ENCODE measurements at places on chromosomes 4 and X.

- no peak for DNase-seq
These were observed 236.1 kb downstream of the SPRY1 start for GRCh38 chr4:123632693-123633030.

DNA sequence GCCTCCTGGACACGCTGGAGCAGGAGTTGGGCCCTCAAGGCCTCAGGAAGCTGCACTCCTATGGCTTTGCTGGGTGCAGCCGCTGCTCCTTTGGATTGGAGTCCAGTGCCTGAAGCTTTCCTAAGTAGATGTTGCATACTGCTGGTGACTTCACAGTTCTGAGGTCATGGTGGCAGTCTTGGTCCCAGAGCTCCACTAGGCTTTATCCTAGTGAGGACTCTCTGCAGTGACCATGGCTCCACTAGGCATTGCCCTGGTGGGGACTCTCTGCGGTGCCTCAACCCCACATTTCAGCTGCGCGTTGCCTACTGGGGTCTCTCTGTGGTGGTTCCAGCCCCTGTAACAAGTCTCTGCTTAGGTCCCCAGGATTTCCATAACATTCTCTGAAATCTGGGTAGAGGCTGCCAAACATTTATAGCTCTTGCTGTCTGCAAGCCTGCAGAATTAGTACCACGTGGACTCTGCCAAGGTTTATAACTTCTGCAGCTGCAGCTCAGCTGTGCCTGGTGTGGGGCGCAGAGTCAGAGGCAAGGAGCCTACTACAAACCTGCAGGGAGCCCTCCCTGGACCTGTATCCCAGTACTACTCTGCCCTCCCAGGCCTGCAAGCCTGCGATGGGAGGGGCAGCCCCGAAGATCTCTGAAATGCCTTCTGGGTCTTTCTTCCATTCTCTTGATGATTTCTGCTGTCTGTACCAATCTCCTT lies 46.0 kb upstream of the NFKB1 start:
- no peak for DNase-seq

GRCh38 chr4:162847945-162848549 lies 318.6 kb downstream of the NAF1 start:
- DNase-seq = no peak

DNA sequence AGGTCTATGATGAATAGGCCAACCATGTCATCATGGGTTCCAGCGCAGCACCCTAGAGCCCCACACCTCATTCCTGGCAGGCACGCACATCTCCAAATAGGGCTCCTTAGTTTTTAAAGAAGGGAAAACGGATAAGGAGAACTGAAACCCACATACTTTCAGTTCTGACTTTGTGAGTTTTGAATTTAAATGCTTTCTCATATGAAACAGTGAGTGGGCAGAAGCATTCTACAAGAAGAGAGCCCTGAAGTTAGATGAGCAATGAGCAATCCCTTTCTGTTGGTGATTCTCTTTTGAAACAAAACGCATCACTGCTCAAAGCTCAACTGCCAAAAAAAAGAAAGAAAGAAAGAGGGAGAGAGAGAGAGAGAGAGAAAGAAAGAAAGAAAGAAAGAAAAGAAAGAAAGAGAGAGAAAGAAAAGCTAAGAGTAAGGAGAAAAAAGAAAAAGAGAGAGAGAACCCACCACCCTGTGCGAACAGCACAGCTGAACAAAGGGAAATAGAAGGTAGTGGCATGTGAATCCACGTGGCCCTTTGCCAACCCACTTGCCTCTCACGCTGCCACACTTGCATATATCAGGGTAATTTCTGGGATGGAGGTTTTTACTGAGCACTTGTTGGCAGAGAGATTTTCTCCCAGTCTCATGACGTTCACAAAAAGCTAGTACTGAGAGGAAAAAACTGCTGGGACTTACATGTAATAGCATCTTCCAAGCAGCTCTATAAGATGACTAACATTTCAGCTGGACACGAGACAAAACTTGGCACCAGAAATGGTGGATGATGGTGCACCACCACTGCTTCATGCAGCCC lies 31.0 kb downstream of the TMSB4X start:
- no peak for DNase-seq

GRCh38 chrX:130224810-130225209 lies 43.9 kb downstream of the ZNF280C start:
- DNase-seq = no peak

- no peak for DNase-seq
These were observed 67.8 kb upstream of the ETNPPL start for GRCh38 chr4:108830509-108831244.

- no peak for DNase-seq
These were observed 442.7 kb downstream of the RPA4 start for GRCh38 chrX:97326456-97326855.

DNA sequence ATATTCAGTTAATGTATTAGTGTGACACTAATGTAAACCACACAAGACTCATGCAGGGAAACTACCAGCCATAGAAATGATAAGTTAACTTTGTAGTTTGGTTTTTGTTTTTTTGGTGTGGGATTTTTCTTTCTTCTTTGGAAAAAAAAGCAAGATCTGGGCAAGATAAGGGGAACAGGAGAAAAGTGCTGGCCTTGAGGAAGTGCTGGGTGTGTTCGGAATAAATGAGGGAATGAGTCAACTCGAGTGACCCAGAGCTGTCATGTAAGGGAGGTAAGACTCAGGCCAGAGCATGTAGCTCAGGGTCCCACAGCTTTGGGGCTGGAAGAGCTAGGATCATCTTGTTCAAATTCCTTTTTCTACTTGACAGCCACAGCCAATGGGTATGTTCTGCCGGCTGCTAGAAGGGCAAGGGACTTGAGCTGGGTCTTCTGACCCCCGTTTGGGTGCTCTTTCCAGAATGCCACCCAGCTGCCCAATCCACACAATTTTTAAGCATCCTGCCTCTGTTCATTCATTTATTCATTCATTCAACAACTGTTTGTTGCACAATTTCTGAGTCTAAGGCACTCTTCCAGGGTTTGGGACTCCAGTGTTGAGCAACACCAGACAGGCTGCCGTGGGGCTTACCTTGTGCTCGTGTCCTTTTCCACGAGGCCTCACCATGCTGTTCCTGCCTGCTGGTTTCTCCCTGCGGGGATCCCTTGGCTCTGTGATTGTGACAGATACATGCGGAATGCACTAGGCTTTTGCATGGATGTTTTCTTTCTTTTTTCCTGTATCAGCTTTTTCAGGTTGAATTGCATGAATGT lies 54.5 kb downstream of the CLDN34 start:
- DNase-seq = no peak

GRCh38 chr4:14176613-14177012 lies 549.1 kb upstream of the BOD1L1 start:
- DNase-seq = no peak

DNA sequence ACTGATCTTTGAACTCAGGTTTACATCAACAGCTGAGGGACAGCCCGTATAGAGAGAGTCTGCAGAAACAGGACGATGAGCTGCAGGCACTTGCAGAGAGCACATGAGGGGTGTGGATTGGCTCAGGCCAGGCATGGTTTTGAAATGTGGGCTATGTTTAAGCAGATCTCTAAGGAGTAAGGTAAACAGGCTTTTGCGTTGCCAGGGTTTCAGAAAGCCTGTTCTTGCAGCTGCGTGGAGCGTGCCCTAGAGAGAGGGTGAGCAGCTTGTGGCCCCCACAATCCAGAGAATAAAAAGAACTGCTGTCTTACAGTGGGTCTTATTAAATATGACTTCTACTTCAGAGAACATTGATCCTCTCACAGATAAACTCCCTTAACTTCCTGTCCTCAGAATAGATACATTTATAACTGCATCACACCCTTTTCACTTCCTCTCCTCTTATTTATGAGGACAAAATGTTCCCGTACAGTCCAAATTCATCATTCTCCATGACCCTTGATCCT lies 64.1 kb downstream of the TMA16 start:
- DNase-seq = no peak

- DNase-seq = no peak
These were observed 48.9 kb upstream of the IQSEC2 start for GRCh38 chrX:53330331-53330730.

GRCh38 chr4:75895744-75896314 lies 6.4 kb downstream of the PPEF2 start:
- DNase-seq = no peak

GRCh38 chr4:181548873-181549575 lies 694.2 kb upstream of the TENM3 start:
- DNase-seq = no peak

GRCh38 chr4:38150766-38151165 lies 190.6 kb downstream of the PTTG2 start:
- DNase-seq = no peak

GRCh38 chr4:188658958-188659522 lies 519.8 kb downstream of the TRIML1 start:
- DNase-seq = no peak

DNA sequence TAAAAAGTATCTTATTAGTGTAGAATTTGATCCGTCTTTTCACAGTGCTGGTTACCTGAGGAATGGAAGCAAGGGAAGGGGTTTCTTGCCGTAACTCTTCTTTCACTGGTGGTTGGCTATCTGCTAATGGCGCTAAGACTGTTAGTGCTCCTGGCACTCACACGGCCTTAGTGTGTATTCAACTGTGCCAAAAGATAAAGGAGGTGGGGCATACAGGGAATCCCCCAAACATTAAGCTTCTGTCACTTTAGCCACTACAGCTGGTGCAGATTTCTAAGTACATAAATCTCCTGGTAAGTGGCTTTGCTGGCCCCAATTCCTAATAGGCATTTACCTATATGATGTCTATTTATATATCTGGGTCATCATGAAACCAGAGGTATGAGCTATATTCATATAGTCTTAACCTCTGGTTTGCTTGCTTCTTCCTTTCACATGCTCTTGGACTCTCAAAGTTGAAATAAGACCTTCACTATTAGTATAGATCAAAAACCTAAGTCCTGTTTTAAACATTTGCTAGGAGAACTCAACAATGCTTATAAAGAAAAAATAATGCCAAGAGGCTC lies 95.1 kb downstream of the TSPAN7 start:
- DNase-seq = no peak

DNA sequence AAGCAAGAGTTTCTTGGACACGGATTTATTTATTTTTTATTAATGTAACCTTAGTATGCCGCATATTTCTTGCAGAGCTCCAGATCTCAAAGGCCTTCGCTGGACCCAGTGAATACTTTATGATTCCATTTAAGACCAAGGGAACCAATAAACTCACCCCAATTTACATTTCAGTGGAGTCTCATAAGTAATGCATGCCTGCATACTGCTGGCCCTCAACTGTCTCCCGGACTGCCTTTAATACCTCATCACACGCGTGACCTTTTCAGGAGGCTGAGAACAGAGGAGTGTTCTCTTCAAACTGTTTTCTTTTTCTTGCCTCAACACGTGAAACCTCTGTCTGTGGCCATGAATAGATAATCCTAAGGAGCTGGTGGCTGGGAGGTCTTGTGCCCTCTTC lies 240.9 kb downstream of the STIM2 start:
- no peak for DNase-seq

DNA sequence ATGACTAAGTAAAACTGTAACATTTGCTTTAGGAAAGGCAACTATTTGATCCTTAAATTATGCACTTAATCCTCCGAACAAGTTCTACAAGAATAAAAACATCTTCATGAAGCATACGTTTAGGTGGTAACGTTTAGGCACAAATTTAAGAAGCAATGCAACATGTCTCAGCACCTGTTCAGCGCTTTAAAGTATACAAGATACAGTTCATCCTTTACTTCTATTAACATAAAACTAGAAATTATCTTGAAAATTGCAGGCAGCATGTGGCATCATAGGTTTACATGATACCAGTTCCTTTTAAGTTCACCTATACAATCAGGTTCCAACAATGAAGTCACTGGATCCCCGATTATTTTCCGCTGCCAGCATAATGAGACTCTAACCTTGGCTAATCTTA lies 1.5 kb downstream of the PLA2G12A start:
- DNase-seq = no peak

GRCh38 chrX:821327-822107 lies 190.9 kb downstream of the SHOX start:
- DNase-seq = no peak
